ENCODE measurements at places on chromosomes 1 and 21.

- DNase-seq, result no peak
Measured at GRCh38 chr1:241627453-241628259, 12.5 kb downstream of the CHML start.

DNA sequence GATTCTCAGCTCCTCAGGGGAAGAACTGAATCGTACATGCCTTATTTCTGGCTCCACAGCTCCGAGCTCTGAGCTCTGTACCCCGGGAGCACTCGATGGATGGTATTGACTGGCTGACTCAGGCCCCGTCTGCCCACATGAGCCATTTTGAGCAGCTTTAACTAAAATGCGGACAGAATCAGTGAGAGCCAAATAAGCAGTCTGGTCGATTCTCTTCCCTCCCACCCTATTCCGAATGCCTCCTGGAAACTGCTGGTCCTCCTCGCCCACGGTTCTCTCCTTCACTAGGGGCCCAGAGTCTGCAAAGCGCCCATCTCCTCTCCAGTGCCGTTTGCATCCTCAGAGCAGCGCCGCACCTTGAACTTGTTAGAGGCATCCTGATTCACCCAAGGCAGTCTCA is 125.9 kb upstream of the IRF2BP2 start:
- no peak for DNase-seq

DNA sequence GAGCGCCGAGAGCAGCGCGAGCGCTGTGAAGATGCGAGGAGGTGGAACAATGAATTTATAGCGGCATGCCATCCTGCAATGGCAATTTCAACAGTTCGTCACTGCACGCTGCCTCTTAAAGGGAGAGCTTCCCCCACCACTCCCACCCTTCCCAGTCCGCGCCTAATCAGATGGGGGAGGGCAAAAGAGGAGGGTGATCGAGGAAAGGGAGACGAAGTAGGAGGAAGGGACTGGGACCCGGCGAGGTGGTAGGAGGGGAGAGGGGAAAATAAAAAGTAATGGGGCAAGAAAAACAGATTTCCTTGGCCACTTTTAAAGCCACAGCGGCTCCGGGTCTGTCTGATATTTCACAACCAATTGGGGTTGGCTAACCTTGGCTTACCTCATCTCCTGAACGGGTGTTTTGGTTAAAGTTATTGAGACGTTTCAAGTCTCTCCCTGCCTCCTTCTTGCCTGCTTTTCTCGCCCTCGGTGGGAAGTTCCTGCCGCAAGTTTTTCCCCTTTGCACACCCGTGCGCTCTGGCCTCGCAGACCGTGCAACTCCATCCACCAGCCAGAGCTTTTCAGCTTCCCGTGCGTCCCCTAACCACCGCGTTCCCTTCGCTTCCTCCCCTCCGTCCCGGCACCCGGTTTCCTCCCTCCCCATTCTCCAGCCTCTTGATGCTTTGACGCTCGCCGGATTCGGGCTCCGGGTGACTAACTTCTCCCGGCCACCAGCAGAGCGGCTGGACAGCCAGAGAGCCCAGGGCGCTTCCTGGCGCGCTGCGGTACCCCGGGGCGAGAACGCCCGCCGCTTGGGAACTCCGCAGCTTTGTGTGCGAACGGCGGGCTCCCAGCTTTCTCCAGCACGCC is at the start of gene ADAMTS5:
Gene ADAMTS5 (minus strand): TSS at position 27 of the 852 bp plus-strand sequence. CDS start 697 bp downstream, outside the sequence.
- DNase-seq, result no peak

DNA sequence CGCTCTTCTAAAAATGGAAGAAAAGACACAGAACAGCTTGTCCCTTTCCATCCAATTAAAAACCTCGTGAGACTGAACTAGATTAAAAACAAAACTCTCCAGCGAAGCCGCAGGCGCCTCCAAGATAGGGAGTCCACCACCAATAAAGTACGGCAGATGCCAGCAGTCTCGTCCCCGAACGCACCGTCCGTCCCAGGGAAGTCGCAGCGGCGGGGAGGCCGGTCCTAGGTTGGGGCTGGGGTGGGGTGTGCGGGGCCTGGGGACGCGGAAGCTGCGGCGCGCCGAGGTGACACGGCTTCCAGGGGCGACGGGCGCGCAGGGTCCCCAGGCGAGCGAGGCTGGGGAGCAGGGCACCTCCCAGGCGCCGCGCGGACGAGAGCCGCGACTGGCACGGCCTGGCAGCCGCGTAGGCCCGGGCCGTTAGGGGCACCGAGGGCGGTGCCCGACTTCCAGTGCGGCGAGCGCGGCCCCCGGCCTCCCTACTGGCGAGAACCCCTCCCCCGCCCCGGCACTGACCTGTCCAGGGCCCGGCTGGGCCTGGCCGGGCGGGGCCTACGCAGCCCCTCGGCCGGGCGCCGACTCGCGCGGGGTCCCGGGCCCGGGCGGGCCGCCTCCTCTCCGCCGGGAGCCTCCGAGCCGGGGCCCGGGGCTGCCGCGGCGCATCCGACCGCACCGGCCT is 28.3 kb upstream of the A3GALT2 start:
- DNase-seq, result no peak

DNA sequence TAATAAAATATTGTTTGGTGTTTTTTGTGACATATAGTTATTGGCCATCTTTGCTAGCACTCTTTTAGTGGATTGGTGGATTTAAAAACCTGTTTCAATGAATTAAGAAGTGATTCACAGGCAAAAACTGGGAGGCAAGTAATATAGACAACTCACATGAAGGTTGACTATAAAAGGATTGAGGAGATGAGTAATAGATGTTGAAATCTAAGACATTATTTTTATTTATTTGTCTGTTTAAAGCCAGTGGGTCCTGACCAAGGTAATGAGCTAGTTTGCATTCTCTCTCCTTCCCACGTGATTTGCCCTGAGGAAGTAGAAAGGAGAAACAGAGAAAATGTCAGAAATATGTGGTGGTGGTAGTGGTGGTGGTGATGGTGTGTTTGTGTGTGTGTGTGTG is 351.5 kb upstream of the ZP4 start:
- DNase-seq, result no peak

DNA sequence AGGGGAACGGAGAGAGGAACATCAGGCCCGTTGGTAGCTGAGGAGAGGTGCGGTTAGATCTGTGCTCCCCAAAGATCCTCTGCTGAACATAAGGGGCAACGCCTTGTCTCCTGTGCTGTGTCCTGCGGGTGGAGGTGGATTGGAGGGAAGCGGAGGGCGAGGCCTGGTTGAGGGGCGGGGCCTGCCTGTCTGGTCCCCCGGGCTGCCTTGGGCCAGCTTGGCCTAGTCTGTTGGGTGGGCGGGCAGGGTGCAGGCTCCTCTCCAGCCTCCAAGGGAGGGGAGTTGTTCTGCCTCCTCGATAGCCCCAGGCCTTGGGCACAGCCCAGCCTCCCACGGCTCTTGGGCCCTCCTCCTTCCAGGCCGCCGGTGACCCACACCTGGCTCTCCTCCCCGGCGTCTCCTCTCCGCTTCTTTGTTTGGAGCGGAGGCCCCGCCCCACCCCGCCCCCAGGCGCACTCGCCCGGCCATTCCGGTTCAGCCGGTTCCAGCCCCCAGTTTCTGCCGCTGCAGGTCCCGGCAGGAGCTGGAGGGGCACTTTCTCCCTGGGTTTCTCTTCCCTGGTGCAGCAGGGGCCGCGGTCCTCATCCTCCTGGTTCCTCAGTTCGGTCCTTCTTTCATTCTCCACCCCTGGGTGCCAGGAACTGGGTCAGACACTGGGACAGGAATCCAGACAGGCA is 19.4 kb downstream of the PTPRF start:
- DNase-seq, result peak; percentile 47

- DNase-seq, result no peak
Measured at GRCh38 chr1:247639381-247639981, 34.1 kb downstream of the OR2G3 start.

- DNase-seq, result no peak
Measured at GRCh38 chr1:68644504-68644903, 147.6 kb upstream of the DEPDC1 start.

DNA sequence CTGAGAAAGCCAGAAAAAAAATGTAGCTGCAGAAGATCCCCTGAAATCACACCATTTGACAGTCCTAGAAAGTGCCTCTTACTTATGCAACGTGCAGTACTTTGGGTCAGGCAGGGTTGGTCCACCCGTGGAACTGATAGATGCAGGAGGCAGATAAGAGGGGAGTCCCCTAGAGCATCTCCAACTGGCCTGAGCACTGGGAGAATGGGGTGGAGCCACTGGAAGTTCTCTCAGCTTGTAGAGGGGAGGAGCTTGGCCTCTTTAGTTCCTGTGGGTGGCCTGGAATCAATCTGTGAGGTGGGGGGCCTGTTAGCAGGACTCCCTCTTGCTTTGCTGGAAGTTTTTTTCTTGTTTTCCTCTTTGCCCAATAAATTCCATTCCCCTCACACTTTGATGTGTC is 335.7 kb upstream of the NCAM2 start:
- DNase-seq, result no peak

GRCh38 chr1:203467550-203467921 is 8.1 kb upstream of the PRELP start:
- DNase-seq, result no peak
